ENCODE measurements at places on chromosomes 3 and 15. TPM values are rescaled to one million over a fixed set of nuclear protein-coding genes. Genes with fewer than 3 reads are reported as not detected.

CSTA gene
- total RNA-seq, result 2.6 TPM

GP9 gene
- not detected for total RNA-seq

SLC6A11 gene
- not detected for total RNA-seq

SNX22 gene
- 11.9 TPM for total RNA-seq

HOMER2 gene
- total RNA-seq, result 24.8 TPM

TEX55 gene
- total RNA-seq, result not detected

DNA sequence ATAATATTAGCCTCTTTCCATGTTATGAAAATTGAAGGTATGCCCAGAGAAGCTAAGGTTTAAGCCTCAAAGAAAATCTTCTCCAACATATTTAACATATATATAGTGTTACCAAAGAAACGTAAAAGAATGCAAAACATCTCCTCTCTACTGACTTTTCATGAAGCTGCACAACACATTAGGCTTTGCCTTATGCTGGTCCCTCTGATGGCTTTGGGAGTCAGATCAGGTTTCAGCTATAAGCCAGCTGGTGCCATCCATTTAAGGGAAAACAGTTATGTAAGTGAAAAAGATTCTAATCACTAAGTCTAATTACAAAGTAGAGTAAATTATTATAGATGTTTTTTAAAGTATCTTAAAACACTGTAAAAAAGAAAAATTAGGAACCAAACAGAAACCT lies 410.5 kb downstream of the LSAMP start:
- H3K27ac ChIP-seq, result no peak overlapping the region
- no peak for DNase-seq
- H3K4me3 ChIP-seq, result no peak overlapping the region
- no peaks in the 10 kb centered on the region for H3K4me1 ChIP-seq
- H3K27me3 ChIP-seq, result no peaks in the 10 kb centered on the region
- H3K36me3 ChIP-seq, result no peaks in the 10 kb centered on the region

- H3K4me1 ChIP-seq, result no peaks in the 10 kb centered on the region
- H3K36me3 ChIP-seq, result peaks cover 66% of the 10 kb centered on the region
- no peak overlapping the region for H3K27ac ChIP-seq
- DNase-seq, result no peak
- no peak overlapping the region for H3K4me3 ChIP-seq
- no peaks in the 10 kb centered on the region for H3K27me3 ChIP-seq
These were observed 16.5 kb downstream of the THUMPD3 start for GRCh38 chr3:9379327-9379726.

DNA sequence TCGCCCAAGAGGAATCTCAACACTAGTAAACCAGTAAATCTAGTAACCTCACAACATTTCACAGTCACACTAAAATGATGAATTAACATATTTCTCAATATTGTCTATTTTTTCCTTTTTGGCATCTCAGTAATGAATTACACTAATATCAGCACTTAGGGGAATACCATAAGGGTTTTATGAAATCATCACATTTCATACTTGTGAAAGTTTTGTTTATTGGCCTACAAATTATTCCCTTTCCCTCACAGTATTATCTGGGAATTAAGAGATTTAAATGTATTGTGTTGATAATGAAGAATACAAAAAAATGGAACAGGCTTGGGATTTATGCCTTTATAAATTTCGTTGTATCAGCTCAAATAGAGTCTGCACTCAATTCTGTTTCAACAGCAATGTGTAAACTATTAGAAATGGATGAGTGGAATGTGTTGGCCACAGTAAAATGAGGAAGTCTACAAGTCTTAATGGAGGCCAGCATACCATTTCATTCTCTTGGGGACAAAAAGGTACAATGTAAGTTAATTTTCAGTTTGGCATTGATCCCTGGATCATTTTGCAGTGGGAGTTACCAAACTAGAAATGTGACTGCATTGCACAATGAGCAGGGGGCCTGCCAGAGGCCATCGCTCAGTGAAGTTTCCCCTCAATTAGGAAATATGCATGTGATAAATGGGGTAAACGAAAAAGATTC lies 195.4 kb downstream of the FMN1 start:
- H3K27ac ChIP-seq, result no peak overlapping the region
- no peak overlapping the region for H3K4me3 ChIP-seq
- H3K36me3 ChIP-seq, result no peaks in the 10 kb centered on the region
- DNase-seq, result peak; percentile 67
- H3K4me1 ChIP-seq, result no peaks in the 10 kb centered on the region

DNA sequence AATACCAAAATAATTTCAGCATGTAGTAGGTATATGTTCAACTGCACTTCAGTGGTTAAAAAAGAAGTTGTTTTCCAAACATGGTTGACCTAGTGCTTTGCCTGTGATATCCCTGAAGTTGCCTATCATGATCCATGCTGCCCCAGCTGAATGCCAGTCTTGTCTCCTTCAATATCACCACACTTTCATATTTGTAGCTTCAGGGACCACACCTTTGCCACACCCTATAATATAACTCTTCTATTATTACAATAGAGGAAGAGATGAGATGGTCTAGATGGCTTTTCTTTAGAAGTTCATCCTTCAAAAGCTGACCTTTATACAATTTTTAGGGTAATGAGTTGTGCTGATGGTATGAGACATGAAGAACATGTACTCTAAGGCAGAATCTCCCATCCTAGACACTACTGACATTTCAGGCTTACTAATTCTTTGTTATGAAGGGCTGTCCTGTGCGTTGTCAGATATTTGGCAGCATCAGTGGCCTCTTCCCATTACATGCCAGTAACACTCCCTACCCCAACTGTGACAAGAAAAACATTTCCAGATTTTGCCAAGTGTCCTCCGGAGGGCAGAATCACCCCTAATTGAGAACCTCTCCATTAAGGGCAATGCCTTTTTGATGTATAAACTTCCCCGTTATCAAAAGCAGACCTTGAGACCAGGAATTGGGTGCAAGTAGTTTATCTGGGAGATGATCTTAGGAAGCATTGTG lies 76.2 kb upstream of the PLCL2 start:
- no peak overlapping the region for H3K4me3 ChIP-seq
- no peaks in the 10 kb centered on the region for H3K36me3 ChIP-seq
- no peaks in the 10 kb centered on the region for H3K4me1 ChIP-seq
- H3K27ac ChIP-seq, result peak overlapping the region; percentile 41

DNA sequence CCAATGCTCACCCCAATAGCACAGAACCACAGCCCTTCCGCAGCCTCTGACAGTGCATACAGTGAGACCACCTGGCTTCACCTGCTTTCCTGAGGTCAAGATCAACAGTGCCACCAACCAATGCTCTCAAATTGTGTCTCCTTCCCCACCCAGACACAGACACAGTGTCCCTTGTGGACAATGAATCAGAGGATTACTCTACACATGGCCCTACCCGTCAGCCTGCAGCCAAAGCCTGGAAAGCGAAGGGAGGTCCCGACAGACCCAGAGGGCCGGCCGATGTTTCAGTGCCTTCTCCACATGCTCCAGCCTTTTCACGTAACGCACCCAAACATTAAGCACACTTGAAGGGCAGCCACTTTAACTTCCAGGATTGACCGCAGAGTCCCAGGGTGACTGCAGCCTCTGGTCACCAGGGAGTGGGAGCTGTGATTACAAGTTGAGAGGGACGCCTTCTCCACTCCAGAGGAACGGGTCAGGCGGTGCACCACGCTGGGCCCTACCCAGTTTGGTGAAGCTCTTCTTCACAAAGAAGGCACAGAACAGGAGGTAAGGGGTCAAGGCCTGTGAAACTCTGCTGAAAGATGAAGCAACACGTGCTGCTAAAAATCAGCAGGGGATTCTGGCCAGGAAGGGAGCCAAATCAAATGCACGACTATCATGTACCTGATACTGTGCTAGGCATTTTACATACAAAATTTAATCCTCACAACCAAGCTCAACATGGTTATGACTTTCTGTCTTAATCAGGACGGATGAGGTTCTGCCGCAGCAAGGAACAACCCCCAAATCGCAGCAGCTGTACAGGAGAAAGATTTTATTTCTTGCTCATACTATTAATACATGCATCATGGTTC lies 17.2 kb downstream of the KLHL25 start:
- H3K27me3 ChIP-seq, result no peaks in the 10 kb centered on the region
- no peak for DNase-seq
- no peaks in the 10 kb centered on the region for H3K36me3 ChIP-seq
- peak overlapping the region; percentile 65 for H3K27ac ChIP-seq

DNA sequence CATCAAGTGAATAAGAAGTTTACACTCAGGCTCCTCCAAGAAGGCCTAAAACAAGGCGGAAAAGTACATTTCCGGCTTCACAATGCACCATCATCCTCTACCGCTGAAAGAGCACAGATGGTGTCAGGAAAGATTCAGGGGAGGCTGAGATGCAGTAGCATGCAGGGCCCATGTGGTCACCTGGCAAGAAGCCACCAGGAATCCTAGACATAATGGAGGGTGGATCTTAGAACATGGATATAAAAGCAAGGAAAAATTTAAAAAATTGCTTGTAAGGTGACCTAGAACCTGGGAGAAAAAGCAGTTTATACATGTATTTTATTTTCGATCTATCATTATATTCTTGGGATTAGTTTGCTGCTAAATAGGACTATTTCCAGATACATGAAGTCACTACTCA lies 21.9 kb upstream of the OTOL1 start:
- H3K27ac ChIP-seq, result no peak overlapping the region
- no peak overlapping the region for H3K4me3 ChIP-seq
- DNase-seq, result no peak
- H3K36me3 ChIP-seq, result no peaks in the 10 kb centered on the region
- H3K4me1 ChIP-seq, result no peaks in the 10 kb centered on the region

- H3K27ac ChIP-seq, result no peak overlapping the region
- H3K4me1 ChIP-seq, result no peaks in the 10 kb centered on the region
- DNase-seq, result no peak
- no peaks in the 10 kb centered on the region for H3K36me3 ChIP-seq
- H3K4me3 ChIP-seq, result no peak overlapping the region
These were observed 170.0 kb upstream of the NDN start for GRCh38 chr15:23857028-23857641.

DNA sequence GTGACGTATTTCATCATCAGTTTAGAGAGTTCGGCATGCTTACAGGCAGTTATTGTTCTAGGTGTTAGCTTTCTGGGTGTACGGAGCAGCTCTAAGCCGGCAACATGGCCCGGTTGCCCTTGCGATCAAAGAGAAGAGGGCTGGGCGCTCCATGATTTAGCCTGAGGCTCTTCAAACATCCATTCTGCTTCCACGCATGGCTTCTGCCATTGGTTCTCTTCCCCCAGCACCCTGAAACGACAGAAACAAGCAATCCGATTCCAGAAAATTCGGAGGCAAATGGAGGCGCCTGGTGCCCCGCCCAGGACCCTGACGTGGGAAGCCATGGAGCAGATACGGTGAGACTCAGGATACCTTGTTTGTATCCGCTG lies 574 bp downstream of the NGRN start:
- H3K4me3 ChIP-seq, result peak overlapping the region; percentile 86
- peaks cover 24% of the 10 kb centered on the region for H3K36me3 ChIP-seq
- peak overlapping the region; percentile 99 for H3K27ac ChIP-seq

All from right atrium auricular region (tissue), 2 donors.